ENCODE measurements at places on chromosomes 1 and 21.

- no peak for DNase-seq
Observed at GRCh38 chr1:18211764-18212163, 104.2 kb downstream of the IGSF21 start.

- no peak for DNase-seq
Observed at GRCh38 chr1:100538913-100539835, 1.2 kb downstream of the GPR88 start.

DNA sequence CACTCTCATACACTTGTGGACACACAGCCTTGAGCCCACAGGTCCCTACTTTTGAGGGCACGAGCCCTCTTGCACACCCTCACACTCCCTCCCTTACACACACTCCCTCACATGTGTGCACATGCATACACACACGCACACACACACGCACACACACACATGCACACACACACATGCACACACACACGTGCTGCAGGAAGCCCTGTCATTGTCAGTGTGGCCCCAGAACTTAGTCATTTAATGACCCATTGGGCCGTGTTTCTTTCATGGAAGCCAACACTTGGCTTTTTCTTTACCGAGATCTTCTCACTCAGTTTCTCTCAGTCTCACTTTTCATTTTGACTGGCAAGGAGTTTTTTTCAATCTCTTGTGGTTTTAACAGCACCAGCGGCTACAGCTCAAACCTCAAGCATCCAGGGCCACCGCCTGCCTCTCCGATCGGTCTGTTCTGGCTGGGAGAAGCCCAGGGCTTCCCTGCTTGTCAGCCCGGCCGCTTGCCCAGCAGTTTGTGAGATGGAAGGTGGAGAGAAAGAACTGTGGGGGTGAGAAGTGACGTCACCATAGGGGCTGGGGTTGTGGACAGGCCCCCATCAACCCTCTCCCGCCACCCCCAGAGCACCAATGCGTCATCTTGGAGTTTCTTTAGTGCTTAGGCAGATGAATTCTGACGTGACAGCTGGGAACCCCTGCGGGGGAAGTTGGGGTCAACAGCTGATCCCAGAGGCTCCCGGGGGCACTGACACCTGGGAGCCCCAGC, 15.8 kb upstream of the TNFRSF8 start:
- DNase-seq, result no peak

GRCh38 chr1:109777980-109778625, 14.4 kb upstream of the EPS8L3 start:
- no peak for DNase-seq

- no peak for DNase-seq
Observed at GRCh38 chr1:58346036-58346355, 200.5 kb downstream of the OMA1 start.

GRCh38 chr21:14762734-14763694, 216.9 kb upstream of the SAMSN1 start:
- DNase-seq, result no peak

DNA sequence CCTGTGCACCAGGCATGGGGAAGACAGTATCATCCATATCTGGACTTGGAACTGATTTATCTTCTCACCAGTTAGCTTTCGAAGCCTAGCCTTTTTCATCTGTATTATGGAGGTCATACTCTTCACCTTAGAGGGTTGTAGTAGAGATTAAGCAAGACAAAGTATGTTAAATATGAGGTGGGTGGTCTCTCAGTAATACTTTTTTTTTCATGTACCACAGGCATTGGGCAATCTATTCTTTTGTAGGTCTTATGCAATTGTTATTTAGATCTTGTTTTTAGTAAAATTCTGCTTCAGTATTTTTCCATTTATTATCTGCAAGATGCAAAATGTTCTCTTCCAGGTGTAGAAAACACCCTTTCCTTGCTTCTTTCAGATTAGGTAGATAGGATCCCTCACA, 35.2 kb upstream of the OR2B11 start:
- DNase-seq, result no peak

DNA sequence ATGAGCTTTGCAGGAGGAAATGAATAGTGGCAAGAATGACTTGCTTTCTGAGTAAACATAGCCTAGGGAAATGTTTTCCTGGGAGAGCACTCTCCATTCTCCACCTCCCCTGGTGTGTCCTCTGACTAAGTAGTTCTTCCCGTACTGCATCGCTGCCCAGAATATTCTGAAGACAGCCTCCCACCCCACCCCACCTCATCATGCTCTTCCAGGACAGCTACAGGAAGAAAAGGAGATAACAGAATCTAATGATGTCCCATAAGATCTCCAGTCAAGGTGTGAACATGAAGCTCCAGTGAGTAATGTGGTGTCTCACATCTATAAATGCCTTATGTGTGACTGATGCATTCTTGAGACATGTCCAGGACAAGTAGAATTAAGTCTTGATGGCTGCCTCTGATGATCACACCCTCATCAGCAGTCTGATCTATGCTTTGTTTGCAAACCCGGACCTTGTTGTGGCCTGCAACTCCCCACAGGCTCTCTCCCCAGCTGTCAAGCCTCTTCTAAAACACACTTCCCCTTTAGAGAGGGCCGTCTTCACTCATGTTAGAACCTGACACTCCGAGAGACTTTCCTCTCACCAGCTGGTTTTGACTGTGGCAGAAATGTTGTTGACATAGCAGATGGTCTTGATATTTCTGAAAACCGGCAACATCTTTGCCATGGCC, 183.0 kb downstream of the CYYR1 start:
- no peak for DNase-seq

DNA sequence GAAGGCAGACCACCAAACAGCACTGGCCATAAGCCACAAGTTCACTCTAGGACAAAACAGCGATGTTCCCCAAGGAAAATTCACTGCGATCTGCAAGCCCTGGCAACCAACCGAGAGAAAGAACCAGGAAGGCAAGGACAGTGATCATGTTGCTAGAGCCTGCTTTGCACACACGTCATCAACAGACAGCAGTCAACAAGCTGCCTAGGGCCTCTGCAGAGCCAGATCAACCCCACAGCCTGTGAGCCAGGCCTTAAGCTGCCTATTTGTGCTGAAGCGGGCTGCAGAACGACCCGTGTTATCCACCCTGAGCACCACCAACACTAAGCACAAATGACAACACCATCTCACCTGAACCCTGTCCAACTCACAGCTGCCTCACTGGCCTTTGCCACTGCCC, 6.2 kb upstream of the YRDC start:
- no peak for DNase-seq

DNA sequence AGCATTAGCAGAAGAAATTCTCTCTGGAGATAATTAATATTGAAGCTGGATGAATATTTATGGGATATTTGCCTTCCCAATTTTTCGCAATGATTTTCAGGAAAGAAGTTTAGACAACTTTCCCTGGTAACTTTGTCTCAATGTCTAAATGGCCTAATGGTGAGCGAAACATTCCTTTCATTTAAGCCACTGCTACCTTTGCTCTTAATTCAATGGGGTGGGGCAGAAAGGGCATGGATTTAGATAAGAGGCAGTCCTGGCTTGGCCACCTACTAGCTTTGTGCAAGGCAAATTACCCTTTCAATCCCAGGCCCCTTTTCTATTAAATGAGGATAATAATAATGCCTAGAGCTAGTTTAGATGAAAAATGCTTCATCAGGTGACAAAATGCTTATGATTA, 27.1 kb upstream of the LYST start:
- DNase-seq, result no peak

- no peak for DNase-seq
Observed at GRCh38 chr1:110281363-110282290, 57.5 kb upstream of the RBM15 start.
